Activated T-cell treated with anti-CD3 and anti-CD28 coated beads, Interleukin-2, amount 50 U/mL, for 48 hours (primary cell): ENCODE measurements at places on chromosomes 5 and 9.

GRCh38 chr5:9930156-9930555 is 300.0 kb upstream of the TAS2R1 start:
- no peak for DNase-seq

- peak; percentile 64 for DNase-seq
Measured at GRCh38 chr5:16617274-16617968, 624 bp upstream of the RETREG1 start.

GRCh38 chr9:3733039-3733408 is 207.2 kb upstream of the RFX3 start:
- DNase-seq, result no peak

DNA sequence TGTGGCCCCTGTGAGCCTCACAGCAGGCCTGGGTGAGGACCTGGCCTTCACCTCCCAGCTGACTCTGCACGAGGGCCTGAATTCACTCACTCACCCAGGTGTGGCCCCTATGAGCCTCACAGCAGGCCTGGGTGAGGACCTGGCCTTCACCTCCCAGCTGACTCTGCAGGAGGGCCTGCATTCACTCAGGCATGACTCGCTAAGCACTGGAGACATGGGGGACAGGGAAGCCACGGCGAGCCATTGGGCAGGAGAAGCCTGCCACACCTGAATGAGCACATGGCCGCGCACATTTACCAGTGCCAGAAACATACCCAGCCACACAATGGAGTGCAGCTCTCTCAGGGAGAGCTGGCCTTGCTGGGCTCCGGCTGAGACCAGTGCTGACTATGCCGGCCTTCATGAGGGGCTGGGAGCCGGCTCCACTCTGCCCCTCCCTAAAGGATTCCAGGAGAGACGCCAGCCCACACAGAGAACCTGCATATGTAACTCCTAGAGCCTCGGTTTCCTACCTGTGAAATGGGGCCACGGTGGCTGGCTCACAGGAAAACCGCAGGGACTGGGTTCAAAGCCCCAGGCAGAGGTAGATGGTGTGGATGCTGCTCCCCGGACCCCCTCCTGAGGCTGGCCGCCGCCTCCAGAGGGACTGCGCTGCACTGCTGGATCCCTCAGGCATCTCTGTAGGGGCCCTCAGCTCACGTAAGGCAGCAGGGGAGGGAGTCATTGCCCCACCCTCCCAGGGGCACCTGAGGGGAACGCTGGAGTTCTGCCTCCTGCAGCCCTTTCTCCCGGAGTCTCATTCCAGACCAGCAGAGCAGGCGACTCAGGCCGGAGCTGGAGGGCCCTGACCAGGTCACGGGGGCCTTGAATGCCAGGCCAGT is 7.2 kb downstream of the ADAMTS2 start:
- DNase-seq, result no peak

- DNase-seq, result no peak
Measured at GRCh38 chr9:131464354-131465000, 38.2 kb upstream of the POMT1 start.

DNA sequence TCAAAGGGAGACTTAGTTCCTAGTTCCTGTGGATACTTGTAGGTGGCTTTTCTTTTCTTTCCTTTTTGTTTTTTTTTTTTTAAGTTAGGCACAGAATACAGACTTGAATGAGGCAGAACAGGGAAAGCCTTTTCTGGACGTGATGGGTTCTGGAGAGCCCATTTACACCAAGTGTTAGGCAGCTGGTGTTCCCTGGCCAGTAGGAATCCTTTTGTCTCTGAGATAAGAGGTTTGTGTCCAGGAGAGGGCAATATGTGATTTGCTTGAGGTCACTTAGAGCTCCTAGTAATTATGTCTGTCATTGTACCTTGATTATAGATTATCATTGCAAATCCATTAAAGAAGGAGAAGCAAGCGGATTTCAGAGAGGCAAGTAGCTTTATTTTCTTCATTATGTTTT is 9.1 kb downstream of the MEGF10 start:
- no peak for DNase-seq

GRCh38 chr9:83327323-83327722 is 210.9 kb downstream of the FRMD3 start:
- DNase-seq, result no peak

DNA sequence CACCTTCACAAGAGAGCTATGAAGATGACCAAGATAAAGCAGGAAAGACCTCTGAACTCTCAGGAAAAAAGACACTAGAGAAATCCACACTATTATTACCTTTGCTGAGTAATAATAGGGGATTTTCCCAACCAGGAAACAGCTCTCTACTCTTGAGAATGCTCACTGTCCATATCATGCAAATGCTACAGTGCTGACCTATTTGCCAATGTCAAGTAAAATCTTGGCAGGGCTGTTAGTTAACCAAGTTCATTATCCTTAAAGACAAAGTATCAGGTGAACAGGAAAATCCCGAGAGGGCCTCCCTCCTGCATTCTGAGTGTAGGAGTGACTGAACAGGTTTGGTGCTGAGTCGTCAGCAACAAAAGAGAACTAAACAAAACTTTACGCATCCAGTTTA is 306.6 kb downstream of the ACTL7B start:
- DNase-seq, result no peak

DNA sequence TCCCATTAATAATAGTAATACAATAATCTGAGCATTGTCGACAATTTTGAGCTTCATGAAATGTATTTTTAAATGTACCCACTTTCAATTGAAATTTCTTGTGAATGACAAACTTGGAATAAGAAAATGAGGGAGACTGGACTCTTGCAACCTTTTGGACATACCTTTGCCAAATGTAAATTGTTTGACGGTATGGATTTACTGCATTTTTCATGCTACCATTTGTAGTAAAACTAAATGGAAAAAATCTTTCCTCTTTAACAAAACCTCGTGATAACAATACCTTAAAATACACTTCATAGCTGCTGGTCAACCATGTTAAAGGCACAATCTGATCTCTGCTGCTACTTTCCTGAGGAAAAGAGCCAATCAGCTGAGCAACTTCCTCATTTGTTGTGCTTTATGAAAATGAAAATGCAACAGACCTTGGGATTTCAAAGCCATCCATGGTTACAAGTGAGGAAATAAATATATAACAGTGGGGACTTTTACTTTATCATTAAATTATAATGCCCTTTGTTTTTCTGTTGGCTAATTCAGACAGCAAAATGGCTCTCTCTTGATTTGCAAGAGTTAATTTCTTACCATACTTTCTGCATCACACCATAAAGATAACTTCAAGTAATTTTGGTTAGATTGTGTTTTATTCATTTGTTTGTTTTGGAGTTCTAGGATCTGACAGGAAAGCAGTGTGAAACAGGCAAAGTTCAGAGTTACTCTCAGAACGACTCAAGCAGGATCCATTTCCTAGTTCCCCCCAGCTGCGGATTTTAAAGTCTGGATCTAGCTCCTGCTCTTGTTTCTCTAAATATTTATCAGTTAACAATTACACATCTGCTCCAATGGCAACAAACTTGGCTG is 1.1 kb downstream of the ALDH1A1 start:
- DNase-seq, result no peak

DNA sequence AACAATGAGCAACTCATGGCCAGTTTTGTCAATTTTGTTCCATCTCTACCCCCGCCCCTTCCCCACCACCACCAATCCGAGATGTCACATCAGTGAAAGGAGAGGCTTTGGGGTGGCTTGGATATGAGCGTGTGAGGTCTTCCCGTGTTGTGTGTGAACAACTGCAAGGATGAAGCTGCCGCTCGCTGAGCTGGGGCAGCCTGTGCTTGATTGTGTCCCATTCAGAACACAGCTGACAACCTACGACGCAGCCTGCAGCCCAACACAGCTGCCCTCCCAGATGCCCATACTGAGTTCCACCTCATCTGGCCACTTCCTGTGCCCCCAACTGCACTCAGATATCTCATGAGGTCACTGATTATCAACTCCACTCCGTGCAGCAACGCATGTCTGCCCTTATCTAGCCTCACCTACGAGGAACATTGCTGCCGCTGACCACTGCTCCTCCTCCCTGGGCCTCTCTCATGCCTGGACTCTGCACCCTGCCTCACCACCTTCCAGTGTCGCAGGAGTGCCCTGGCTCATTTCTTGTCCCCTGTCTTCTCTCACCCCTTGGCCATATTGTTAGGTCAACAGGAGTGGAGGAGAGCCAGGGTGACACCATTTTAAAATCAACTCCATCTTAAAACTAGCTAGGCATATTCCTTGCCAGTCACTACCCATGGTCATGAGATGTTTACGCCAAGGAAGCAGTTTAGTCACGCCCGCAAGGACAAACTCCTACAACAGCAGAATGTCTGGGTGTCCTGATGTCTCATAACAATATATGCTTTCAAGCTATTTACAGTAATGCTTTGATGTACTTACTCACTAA is 7.3 kb upstream of the IL4 start:
- DNase-seq, result no peak

DNA sequence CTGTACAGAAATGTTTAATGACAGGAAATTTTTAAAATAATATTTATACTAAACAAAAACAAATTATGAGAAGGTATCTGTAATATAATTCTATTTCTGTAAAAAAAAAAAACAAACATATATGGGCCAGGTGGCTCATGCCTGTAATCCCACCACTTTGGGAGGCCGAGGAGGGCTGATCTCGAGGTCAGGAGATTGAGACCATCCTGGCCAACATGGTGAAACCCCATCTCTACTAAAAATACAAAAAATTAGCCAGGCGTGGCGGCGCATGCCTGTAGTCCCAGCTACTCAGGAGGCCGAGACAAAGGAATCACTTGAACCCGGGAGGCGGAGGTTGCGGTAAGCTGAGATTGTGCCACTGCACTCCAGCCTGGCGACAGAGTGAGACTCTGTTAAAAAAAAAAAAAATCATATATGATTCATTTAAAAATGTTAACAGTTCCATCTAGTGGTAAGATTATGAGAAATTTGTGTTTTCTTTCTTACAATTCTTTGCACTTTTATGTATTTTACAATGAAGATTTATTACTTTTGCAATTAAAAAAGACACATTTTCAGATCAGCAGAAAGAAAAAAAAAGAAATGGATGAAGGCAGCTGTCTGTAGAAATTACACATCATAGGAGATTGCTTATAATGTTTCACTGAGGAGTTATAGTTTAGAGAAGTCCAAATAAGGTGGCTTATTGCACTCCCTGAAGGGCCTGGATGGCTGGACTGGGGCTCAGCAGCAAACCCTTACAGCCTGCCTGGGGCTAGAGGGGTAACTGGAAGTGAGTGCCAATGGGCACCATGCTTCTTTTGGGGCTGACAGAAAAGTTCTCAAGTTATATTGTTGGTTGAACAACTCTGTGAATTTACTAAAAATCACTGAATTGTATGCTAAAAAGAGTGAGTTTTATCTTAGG is 20.3 kb downstream of the C9orf153 start:
- DNase-seq, result no peak

DNA sequence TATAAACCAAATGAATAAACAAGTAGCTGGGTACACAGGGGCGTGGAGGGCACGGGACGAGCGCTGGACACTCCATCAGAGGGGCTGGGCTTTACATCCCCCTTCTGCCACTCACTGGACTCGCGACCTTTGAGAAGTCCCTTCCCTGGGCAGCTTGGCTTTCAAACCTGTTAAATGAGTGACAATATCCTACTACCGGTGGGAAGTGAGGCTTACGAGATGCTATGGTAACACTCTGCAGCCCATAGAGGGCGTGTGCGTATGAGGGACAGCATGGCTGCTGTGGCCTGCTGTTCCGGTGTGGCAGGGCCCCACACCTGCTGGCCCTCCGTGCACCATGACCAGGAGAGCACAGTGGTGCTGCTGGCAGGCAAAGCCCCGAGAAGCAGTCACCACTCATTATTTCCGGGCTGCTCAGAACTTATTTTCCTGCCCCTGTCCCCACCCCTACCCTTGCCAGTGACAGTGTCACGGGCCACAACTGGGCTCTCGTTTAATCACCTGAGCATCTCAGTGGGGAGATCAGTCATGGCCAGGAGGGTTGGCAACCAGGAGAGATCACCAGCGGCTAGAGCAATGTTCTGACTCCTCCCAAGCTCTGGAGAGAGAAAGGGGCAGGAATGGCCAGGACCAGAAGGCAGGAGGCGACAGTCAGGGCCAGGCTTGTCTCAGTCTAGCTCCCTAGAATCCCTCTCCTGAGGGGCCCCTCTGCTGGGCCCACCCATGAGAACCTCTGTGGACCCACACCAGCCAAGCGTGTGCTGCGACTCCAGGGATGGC is 10.5 kb downstream of the CLTB start:
- no peak for DNase-seq

DNA sequence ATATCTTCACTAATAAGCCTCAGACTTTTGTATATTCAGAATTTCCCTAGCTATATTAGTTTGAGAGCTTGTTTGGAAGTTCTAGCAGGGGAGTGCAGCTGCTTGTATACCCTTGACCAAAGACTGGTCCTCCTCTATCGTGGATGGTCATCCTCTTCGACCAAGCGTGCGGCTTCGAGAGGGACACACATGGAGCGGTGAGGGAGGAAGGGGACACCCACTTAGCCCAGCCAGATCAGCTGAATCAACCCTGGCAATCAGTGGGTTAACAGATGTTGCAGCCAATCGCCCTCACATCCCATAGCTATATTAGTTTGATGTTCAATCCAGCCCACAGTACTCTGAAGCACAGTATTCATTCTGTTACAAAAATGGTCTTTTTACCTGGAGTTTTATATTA is 3.2 kb downstream of the CAVIN4 start:
- DNase-seq, result no peak

DNA sequence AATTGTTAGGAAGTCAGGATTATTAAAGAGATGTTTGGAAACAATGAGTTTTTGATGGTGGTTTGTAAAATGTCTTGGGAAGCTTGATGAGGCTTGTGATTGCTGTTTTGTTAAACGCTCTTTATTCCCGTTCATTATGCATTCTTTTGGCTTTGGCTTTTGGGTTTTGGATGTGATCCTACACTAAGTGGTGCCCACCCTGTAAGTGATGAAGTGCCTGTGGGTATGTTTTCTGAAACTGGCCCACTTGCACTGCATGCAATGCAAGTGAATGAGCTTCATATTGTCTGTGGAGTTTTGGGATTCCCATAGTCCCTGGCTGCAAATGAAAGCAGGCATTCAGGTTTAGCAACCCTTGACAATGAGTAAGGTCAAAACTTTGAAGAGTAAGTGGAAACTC is 1035.5 kb upstream of the WWC1 start:
- DNase-seq, result no peak

- DNase-seq, result no peak
Measured at GRCh38 chr5:116453988-116454411, 120.6 kb downstream of the SEMA6A start.

DNA sequence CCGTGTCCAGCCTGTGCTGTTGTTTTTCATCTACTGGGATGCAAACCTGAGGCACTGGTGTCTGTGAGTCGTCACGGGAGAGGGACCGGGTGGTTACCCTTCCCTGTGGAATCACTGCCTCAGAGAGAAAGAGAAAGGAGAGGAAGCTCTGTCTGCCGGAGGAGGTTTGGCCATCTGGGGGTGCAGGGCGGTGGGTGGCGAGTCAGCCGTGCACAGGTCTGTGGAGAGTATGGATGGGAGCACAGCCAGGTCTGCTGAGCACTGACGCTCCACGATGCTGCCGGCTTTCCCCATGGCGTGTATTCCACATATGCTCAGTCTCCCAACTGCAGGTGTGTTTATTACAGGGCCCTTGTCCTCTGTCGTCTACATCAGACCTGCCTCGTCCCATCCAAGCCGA is 395.2 kb upstream of the IRX4 start:
- DNase-seq, result no peak

GRCh38 chr5:79612667-79613198 is 492 bp downstream of the TENT2 start:
- no peak for DNase-seq

GRCh38 chr9:19255821-19256220 is 25.3 kb downstream of the DENND4C start:
- no peak for DNase-seq

GRCh38 chr9:137813167-137813566 is 64.4 kb upstream of the CACNA1B start:
- no peak for DNase-seq
